ENCODE measurements at places on chromosomes 11 and 22.

GRCh38 chr11:25625094-25625493 lies 706.8 kb upstream of the ANO3 start:
- no peak for DNase-seq

- DNase-seq = no peak
These were observed 199.7 kb downstream of the FAT3 start for GRCh38 chr11:92424281-92424680.

- DNase-seq = no peak
These were observed 144.8 kb downstream of the WNT7B start for GRCh38 chr22:45832180-45832579.

- no peak for DNase-seq
These were observed 869.2 kb downstream of the TBC1D22A start for GRCh38 chr22:47631571-47632102.

DNA sequence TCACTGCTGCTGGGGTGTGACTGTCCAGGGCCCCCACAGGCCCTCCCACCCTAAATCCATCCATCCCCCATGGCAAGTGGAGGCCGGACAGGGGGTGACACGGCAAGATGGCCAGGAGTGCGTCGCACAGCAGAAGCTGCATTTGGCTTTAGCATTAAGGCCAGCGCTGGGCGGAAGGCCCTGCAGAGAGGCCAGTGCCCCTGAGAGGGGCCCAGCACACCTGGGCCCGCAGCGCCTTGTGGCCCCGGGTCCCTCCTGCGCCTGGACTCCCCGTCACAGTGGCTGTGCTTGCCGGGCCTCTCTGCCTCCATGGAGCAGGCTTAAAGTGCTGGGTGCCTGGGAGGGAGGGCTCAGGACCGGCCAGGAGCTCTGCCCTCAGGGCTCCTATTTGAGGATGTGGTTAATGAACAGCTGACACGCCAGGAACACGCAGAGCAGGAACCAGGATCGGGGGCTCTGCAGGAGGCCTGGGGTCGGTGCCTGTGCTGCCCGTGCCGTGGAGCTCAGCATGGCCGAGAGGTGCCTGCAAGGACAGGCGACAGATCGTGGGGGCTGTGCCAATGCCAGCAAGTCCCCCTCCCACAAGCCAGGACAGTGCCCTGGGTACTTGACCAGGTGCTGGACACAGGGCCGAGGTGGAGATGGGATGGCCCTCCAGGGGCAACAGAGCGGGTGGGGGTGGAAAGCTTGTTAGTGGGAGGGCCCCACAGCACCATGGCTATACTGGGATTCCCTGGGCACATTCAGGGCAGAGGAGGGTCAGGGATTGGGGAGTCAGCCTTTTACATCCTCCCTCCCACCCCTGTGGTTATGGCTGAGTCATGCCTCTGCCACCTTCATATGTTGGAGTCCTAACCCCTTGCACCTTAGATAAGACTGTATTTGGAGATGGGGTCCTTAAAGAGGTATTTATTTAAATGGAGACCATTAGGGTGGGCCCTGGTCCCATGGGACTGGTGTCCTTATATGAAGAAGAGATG lies 30.9 kb upstream of the CARS1 start:
- DNase-seq = no peak

GRCh38 chr22:28952857-28953256 lies 69.5 kb downstream of the ZNRF3 start:
- DNase-seq = no peak

GRCh38 chr11:128790196-128790595 lies 76.9 kb downstream of the KCNJ1 start:
- no peak for DNase-seq

DNA sequence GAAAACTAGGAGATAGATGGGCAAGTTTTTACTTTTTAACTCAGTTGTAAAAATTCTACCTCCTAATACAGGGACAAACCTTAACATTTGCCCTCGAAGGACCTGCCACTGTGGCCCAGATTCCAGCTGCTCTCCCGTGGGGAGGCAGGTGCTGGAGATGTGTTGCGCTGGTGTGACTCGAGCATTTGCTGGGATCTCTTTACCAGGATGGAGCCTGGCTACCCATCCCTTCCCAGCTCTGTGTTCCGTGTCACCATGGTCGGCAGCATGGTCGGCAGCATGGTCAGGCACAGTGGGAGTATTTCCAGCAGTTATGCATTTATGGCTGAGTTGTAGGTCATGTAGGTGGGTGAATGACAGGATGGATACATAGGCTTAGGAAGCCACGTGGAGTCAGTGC lies 41.1 kb downstream of the OTOG start:
- no peak for DNase-seq

DNA sequence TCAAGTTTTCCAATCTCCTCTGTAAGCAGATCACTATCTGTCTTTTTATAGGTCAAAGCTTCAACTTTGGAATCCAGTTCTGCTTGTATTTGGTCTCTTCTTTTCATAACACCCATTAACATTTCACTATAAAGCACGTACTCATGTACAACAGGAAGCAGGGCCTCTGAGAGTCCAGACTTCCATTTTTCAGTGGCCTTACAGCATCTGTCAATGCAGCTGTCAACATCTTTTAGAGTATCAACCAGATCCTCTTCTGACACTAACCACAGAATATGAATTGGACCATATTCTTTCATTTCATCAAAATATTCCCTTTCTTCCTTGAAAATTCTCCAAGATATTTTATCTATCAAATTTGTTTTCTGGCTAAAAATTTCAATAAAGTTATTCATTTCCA lies 24.7 kb upstream of the SLN start:
- DNase-seq = no peak

DNA sequence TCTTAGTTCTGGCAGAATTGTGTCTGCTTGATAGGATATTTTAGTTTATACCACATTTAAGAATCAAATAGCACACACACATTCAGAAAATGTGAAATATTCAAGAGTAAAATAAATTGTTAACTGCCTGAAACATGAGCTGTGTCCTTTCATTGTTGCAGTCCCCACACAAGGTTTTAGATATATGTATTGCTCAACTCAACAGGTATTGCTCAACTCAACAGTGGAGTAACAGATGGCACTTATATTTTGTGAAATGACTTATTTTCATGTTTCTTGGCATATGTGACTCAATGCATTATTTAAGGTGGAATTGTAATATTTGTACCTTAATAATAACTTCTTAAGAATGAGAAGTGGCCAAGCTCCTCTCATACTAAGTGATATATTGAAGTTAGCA lies 760.3 kb downstream of the CNTN5 start:
- DNase-seq = no peak

DNA sequence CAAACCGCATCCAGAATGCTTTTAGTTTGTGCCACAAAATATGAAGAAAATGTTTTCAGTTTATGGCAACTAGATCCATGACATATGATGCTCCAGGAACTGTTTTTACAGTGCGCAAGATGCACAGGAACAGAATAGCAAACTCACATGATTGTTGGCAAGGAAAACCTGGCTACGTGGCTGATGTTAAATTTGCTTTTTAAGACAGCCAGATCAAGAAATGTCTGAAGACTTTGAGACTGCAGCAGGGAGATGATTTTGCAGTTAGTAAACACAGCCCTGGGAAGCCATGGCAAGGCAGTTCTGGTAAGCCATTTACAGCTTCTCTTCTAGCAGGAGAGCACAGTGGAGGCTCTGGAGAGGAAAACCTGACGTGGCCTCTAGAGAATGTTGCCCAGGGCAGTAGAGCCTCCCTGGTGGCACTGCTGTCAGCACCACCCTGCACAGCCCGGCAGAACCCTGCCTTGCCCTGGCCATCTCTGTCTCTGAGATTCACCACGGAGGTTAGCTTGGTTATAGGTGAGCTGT lies 69.8 kb upstream of the TNRC6B start:
- no peak for DNase-seq

DNA sequence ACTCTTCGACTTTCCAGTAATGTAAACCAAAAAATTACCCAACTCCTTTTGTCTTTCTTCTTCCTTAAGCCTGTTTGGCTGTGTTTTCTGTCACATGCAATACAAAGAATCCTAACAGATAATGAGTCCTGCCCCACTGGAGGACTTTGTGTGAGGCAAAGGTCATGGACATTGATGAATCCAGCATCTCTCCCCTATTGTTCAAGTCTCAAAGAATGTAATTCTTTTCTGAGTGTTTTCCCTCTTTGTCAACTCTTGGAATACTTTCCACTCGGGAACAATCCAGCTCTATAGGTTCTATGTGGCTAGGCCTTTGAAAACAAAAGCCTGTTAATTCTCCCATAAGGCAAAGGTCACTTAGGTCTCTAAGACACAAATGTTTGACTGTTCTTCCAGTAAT lies 100.7 kb downstream of the FAR1 start:
- DNase-seq = no peak

DNA sequence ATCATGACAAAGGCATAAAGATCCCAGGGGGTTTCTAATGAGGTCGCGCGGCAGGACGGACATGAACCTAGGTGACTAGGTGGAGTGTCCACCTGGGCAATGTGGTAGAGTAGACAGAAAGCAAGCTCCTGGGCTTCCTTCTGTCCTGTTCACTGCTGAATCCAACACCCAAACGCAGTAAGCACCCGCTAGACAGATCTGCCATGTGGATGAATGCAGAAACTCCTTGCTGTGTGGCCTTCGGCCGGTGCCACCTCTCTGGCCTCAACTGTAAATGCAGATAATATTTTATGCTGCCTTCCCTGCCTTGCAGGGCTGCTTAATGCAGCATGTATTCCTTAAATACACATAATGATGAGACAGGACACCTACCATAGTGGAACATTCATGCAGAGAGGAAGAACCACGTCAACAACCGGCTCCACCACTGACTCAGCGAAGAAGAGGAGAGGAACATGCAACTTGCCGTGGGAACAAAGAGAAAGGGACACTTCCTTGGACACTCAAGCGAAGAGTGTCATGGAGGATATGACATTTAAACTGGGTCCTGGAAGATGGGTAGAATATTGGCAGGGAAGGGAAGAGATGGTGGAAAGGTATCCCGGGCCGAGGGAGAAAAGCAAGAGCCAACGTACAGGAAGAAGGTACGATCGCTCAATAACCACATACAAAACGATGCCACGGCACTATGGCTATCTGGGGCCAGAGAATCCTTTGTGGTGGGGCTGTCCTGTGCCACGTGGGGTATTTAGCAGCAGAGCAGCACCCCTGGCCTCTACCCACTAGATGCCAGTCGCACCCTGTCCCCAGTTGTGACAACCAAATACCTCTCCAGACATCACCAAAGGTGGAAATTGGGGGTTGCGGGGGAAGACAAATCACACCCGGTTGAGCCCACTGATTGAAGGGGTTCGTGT lies 30.8 kb downstream of the MYH9 start:
- no peak for DNase-seq

- DNase-seq = no peak
These were observed 53.8 kb downstream of the POLD3 start for GRCh38 chr11:74646215-74646614.

GRCh38 chr22:38258895-38259294 lies 13.9 kb downstream of the TMEM184B start:
- DNase-seq = no peak

DNA sequence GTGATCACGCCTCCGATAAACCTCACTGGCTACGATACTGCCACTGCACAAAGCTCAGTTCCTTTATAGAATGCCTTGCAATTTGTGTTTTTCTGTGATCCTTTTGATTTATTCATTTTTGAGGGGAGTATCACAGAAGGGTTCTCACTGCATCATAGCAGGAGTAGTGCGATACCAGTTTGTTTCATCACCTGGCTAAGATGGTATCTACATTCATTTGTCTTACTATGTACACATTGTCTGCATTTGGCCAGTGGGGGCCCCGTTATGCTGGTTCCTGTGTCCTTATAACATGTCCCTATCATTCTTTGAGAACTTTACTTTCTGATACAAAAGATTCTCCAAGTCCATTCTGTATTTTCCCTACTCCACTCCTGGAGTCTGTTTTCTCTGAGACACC lies 44.6 kb downstream of the APLP2 start:
- DNase-seq = no peak

- no peak for DNase-seq
These were observed 312.5 kb upstream of the ANO3 start for GRCh38 chr11:26019386-26019785.

- DNase-seq = no peak
These were observed 139.8 kb upstream of the SNX19 start for GRCh38 chr11:131056036-131056435.

DNA sequence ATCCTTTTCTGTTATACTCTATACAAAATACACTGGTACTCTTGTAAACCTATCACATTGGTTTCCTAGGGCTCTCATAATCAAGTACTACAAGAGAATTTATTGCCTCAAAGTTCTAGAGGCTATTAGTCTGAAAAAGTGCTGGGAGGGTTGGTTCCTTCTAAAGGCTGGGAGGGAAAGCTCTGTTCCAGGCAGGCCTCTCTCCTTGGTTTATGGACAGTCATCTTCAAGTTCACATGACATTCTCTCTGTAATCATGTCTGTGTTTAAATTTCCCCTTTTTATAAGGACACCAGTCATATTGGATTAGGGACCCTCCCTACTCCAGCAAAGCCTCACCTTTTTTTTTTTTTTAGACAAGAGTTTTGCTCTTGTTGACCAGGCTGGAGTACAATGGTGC lies 9.1 kb downstream of the SLC36A4 start:
- DNase-seq = no peak

DNA sequence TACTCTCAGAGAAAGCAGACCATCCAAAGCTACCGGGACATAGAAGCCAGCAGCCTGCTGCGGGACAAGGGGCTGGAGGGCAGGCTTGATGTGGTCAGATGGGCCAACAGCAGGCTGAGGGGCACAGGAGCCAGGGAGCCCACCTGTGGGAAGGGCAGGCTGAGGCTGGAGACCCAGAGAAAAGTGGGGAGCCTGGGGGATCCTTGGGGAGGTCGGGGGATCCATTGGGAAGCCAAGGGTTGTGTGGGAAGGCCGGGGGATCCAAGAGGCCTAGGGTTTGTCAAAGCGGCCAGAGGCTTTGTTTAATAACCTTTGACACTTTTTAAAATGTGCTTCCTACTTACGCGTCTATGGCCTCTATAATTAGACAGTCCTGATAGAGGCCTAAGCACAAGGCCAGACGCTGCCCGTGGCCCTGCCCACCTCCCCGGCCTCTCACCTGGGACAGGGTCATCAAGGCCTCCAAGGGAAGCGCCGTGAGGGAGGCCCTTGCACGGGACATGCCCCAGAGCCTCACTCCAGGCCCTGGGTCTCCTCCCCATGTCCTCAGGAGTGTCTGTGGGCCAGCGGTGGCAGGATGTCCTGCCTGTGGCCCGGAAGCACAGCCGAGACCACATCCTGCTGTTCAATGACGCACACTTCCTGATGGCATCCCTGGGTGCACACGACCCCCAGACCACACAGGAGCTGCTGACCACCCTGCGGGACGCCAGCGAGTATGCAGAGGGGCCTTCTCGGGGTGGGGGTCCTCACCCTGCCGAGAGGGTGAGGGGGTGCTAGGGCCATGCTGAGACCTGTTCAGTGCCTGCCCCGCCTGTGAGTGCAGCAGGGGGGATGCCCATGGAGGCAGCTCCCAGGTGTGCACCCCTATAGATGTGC lies 8.6 kb upstream of the GTSE1 start:
- no peak for DNase-seq

- DNase-seq = no peak
These were observed 53.3 kb downstream of the IGLL1 start for GRCh38 chr22:23526596-23527316.

DNA sequence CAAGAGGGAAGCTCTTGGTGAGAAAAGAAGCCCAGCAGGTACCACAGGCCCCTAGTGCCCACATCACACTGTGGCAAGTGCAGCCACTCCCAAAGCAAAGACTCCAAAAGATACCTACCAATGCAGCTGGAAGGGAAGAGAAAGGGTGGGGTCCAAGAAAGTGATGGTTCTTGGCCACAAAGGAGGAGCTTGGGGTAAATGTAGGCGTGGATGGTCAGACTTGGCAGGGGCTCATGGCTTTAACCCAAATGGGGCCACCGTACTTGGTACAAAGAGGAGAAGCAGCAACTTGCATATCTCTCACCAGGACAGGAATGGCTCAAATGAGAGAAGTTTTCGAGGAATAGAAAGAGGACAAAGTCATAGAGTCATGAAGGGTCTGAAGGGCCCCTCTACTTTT lies 4.8 kb downstream of the MAP3K11 start:
- DNase-seq = no peak

GRCh38 chr11:118434553-118435289 lies 1.6 kb upstream of the KMT2A start:
- no peak for DNase-seq

All from stimulated activated CD8-positive, alpha-beta memory T cell treated with anti-CD3 and anti-CD28 coated beads, Interleukin-7, amount 100 ng/mL, for 1 hour (primary cell).